Substantia nigra (tissue), 51 donors: ENCODE measurements at places on chromosomes 11 and 22.

- DNase-seq: no peak
Measured at GRCh38 chr11:31096191-31096805, 273.2 kb downstream of the DCDC1 start.

DNA sequence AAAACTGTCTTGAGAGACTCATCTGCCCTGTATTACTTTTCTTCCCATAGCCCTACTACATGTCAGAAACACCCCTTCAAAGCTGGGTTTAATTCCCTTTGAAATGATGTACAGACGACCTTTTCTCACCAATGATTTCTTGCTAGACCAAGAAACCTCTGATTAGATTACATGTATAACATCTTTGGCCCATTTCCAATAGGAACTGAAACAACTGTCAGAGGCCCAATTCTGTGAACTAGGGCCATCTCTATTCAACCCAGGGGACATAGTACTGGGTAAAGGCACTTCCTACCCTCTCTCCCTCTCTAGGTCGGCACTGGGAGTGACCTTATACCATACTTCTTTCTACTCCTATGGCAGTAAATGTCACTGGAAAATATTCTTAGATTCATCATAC, 19.4 kb downstream of the NPAT start:
- no peak for DNase-seq

DNA sequence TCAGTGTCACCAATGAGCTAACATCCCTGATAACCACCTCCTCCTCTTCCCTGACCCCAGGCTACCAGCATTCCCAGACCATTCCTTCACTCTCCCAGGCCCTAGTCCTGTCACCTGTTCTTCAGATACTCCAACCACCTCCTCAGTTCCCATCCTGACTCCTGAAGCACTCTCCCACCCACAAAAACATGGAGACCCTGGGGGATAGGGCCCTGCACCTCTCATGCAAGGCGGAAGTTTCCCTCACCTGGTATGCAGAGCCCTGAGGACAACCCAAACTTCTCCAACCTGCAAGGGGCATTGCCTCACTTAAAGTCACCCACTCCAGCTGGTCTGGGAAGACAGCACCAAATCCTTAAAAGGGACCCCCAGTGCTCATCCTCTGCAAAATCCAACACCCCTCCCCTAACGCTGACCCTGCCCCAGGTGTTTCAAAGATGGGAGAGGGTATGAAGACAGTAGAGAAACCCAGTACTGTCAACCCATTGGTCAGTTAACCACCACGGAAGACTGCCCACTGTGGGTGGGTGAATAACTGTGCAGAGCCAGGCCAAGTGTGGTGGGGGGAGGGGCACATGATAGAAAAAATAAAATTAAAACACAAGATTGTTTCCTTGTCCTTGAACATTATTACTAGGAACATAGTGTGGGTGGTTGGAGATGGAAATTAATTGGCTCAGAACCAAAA, 1.4 kb downstream of the TNKS1BP1 start:
- no peak for DNase-seq

DNA sequence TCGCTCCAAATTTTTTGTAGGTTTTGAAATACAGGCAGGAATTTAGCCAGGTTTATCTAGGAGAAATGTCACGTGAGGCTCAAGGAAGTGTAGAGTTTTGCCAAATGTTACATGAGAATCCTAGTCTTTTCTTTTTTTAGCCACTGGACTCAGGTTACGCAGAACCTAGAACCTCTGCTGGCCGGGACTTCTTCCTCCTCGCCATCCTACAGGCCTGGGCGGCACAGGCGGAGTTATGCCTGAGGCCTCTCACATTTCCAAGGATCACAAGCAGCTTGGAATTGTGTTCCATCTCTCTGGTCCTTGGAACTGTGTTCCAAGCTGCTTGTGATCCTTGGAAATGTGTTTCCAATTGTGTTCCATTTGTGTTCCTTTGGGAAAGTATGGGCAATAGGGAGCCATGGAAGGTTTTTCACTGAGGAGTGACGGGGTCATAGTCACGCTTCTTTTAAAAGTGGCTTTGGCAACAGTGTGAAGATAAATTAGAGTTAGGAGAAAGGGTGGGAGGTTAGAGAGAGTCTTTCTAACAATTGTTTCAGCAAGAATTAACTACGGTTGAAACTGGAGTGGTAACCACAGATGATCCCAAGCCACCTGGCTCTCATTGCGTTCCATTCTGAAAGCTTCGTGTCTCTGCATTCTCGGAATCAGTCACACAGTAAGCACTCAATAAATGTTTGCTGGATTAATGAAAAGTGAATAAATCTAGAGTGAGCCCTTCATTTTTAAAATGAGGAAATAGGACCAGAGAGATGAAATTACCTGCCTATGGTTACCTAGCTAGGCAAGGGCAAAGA, 12.5 kb upstream of the POU2AF1 start:
- no peak for DNase-seq
